ENCODE measurements at places on chromosomes 4 and X. TPM values are rescaled to one million over a fixed set of nuclear protein-coding genes. Genes with fewer than 3 reads are reported as not detected.

DNA sequence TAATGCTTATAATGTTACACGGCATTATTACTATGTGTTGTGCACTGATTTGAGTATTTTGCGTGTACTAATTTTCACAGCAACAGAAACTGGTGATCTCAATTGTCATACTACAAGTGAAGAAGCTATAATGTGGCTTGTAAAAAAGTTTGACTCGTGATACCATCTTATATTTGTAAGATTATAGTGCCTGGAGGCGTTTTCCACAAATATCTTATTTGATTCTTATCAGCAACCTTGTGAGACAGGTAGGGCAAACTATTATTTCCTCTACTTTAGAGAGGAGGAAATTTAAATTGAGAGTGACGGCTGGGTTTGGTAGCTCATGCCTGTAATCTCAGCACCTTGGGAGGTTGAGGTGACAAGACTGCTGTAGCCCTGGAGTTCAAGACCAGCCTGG is 4.5 kb downstream of the CUL4B start:
- H3K4me1 ChIP-seq, result peaks cover 12% of the 10 kb centered on the region
- no peak overlapping the region for H3K27ac ChIP-seq
- H3K27me3 ChIP-seq, result no peaks in the 10 kb centered on the region

GRCh38 chrX:9493936-9494335 is 29.1 kb downstream of the TBL1X start:
- H3K36me3 ChIP-seq, result peaks cover 2% of the 10 kb centered on the region
- H3K27me3 ChIP-seq, result no peaks in the 10 kb centered on the region
- peaks cover 7% of the 10 kb centered on the region for H3K4me1 ChIP-seq

DNA sequence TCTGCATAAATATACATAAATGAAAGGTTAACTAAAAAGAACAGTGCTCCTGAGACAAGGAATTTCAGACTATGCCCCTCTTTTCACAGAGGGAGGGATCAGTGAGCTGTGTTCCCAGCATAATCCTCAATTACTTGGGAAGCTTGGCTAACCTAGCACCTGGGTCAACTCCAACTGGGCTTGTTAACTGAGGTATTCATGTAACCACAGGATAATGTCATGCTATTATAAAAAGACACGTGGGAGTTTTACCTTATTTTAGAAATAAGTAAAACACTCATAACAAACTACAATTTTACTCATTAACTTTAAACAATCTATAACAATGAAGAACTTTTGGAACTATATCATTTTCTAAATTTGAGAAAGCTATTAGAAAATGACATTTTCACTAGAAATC is 48.6 kb downstream of the RPGR start:
- peaks cover 3% of the 10 kb centered on the region for H3K36me3 ChIP-seq
- H3K27ac ChIP-seq, result no peak overlapping the region
- peaks cover 4% of the 10 kb centered on the region for H3K4me1 ChIP-seq
- no peaks in the 10 kb centered on the region for H3K27me3 ChIP-seq

DNA sequence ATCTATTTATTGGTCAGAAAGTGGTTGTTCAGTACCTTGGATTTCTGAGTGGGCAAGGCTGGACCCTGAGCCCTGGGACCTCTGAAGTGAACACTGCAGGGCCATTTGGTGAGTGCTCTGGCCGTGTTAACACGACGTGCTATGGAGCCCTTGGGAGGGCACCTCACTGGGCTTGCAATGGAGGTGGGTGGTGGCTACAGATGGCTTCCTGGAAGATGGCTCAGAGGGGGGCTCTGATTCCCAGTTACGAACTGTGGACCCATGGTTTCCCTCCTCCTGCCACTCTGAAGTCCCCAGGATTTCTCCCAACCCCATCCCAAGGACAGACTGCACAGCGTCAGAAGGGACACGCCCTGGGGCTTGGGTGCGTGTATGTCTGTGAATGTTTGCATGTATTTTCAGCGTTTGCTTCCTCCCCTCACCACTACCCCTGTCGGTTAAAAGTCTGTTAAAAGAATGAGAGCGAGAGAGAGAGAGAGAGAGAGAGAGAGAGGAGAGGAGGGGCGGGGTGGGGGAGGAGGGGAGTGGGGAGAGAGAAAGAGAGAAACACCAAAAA is 3.7 kb upstream of the RHOH start:
- no peaks in the 10 kb centered on the region for H3K36me3 ChIP-seq
- H3K27me3 ChIP-seq, result no peaks in the 10 kb centered on the region
- H3K4me1 ChIP-seq, result peaks cover 19% of the 10 kb centered on the region
- H3K27ac ChIP-seq, result no peak overlapping the region
- DNase-seq, result no peak
- no peak overlapping the region for H3K4me3 ChIP-seq

DNA sequence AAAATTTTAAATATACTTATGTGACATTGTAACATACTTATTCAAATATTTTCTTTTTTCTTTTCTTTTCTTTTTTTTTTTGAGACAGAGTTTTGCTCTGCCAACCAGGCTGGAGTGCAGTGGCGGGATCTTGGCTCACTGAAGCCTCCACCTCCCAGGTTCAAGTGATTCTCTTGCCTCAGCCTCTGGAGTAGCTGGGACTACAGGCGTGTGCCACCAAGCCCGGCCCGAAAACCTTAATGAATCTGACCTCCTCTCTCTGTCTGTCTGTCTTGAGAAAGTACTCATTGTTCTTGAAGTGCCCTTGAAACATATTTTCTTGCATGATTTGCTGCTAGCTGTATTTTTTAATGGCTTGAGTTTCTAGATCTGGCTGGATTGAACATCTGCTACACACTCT is 136.8 kb downstream of the ANAPC4 start:
- no peaks in the 10 kb centered on the region for H3K36me3 ChIP-seq
- DNase-seq, result no peak
- no peak overlapping the region for H3K4me3 ChIP-seq
- H3K4me1 ChIP-seq, result peaks cover 8% of the 10 kb centered on the region
- H3K27me3 ChIP-seq, result peaks cover 2% of the 10 kb centered on the region
- H3K27ac ChIP-seq, result no peak overlapping the region

DNA sequence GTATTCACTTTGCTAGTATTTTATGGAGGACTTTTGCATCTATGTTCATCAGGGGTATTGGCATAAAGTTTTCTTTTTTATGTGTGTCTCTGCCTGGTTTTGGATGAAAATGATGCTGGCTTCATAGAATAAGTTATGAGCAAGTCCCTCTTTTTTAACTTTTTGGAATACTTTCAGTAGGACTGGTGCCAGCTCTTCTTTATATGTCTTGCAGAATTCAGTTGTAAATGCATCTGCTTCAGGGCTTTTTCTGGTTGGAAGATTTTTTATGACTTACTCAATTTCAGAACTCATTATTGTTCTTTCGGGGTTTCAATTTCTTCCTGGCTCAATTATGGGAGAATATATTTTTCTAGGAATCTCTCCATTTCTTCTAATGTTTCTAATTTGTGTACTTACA is 9.1 kb upstream of the CSN2 start:
- H3K36me3 ChIP-seq, result no peaks in the 10 kb centered on the region
- DNase-seq, result no peak
- no peaks in the 10 kb centered on the region for H3K4me1 ChIP-seq
- peaks cover 5% of the 10 kb centered on the region for H3K27me3 ChIP-seq
- H3K27ac ChIP-seq, result no peak overlapping the region
- no peak overlapping the region for H3K4me3 ChIP-seq

GRCh38 chr4:178080312-178080711 is 638.1 kb upstream of the AGA start:
- DNase-seq, result no peak
- no peaks in the 10 kb centered on the region for H3K27me3 ChIP-seq
- H3K4me3 ChIP-seq, result no peak overlapping the region
- no peak overlapping the region for H3K27ac ChIP-seq

- no peak overlapping the region for H3K27ac ChIP-seq
- no peaks in the 10 kb centered on the region for H3K36me3 ChIP-seq
- no peak overlapping the region for H3K4me3 ChIP-seq
- DNase-seq, result no peak
- H3K4me1 ChIP-seq, result no peaks in the 10 kb centered on the region
- no peaks in the 10 kb centered on the region for H3K27me3 ChIP-seq
Measured at GRCh38 chr4:66330125-66330524, 659.8 kb upstream of the EPHA5 start.

- peaks cover 27% of the 10 kb centered on the region for H3K27me3 ChIP-seq
- H3K4me1 ChIP-seq, result peaks cover 11% of the 10 kb centered on the region
- no peak overlapping the region for H3K27ac ChIP-seq
- H3K36me3 ChIP-seq, result no peaks in the 10 kb centered on the region
- no peak for DNase-seq
Measured at GRCh38 chr4:6410664-6411063, 61.8 kb downstream of the PPP2R2C start.

- peaks cover 24% of the 10 kb centered on the region for H3K4me1 ChIP-seq
- H3K27me3 ChIP-seq, result no peaks in the 10 kb centered on the region
- no peak for DNase-seq
- no peak overlapping the region for H3K27ac ChIP-seq
Measured at GRCh38 chr4:145502809-145503208, 21.2 kb downstream of the SMAD1 start.

DNA sequence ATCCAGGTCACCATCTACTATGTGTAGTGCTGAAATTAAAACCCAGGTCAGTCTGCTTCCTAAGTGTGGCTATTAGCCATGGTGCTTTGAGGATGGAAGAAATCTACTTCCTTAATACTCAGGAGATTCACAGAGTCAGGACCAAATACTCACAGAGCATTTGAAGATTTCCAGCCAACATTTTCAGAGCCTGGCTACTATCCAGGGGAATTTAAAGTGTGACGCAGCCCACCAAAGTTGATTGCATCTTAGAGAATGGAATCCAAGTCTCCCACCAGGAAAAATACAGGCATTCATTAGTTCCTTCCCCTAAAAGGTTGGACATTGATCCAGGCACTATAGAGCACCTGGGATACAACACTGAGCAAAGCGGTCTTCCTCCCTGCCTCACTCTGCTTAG is 83.8 kb downstream of the HS3ST1 start:
- no peaks in the 10 kb centered on the region for H3K36me3 ChIP-seq
- H3K27me3 ChIP-seq, result no peaks in the 10 kb centered on the region
- H3K27ac ChIP-seq, result no peak overlapping the region
- DNase-seq, result no peak

DNA sequence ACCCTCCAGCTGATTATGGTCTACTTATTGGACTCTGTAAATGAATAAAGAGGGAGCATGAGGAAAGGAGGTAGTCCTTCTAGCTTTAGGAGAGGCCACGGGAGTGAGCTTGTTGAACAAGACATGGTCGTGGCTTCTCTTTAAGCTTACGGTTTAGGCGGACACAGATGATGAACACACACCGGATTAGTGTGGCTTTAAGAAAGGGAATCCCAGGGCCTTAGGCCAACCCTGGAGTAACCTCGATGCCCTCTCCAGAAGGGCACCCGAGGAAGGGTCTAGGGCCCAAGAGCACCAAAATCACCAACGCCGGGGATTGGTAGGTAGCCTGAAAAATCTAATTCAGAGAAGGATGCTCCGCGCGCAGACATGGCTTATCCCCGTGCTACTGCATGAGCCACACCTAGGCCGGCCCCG is 39.4 kb downstream of the ERVMER34-1 start:
- peaks cover 29% of the 10 kb centered on the region for H3K4me1 ChIP-seq
- peaks cover 26% of the 10 kb centered on the region for H3K36me3 ChIP-seq
- H3K4me3 ChIP-seq, result peak overlapping the region; percentile 87
- H3K27me3 ChIP-seq, result peaks cover 24% of the 10 kb centered on the region

GRCh38 chrX:130086447-130087206 is 23.7 kb downstream of the ELF4 start:
- DNase-seq, result no peak
- peaks cover 4% of the 10 kb centered on the region for H3K4me1 ChIP-seq
- no peak overlapping the region for H3K4me3 ChIP-seq
- H3K27me3 ChIP-seq, result no peaks in the 10 kb centered on the region
- H3K27ac ChIP-seq, result no peak overlapping the region

PABPC1L2B gene
- not detected for total RNA-seq

FAAH2 gene
- total RNA-seq, result 0.52 TPM

TCEAL6 gene
- total RNA-seq, result not detected

PPEF2 gene
- total RNA-seq, result not detected

NAP1L3 gene
- total RNA-seq, result 34.6 TPM

SYNPO2 gene
- total RNA-seq, result 0.07 TPM

Measured in neural crest cell (in vitro differentiated cells).